ENCODE measurements at places on chromosomes 16 and 17.

DNA sequence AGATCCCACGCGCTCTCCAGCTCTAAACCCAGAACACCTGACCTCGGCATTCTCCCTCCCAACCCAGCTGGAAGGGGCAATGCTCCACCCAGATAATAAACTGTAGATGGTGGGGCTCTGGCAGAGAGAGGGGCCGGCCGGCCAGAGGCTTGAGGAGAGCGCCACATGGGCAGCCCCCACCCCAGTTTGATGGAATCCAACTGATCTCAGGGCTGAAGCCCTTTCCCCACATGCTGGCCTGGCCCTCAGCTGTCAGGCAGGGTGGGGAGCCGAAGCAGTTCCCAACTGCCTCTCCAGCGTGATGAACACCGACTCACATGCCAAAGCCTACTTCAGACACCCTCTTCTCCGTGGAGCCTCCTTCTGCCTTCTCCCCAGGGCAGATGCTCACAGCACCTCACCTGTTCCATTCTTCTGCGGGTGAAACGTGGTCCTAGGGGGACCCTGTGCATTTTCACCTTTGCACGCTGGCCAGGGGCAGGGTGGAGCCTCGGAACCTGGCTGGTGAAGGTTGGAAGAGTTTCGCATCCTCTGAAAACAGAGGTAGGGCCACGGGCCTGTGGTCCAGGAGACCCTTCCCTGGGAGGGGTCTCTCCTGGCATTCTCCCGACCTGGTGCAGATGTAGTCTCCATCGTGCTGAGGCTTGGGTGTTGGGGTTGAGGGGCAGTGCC lies 65.7 kb upstream of the ZNF469 start:
- DNase-seq: no peak

DNA sequence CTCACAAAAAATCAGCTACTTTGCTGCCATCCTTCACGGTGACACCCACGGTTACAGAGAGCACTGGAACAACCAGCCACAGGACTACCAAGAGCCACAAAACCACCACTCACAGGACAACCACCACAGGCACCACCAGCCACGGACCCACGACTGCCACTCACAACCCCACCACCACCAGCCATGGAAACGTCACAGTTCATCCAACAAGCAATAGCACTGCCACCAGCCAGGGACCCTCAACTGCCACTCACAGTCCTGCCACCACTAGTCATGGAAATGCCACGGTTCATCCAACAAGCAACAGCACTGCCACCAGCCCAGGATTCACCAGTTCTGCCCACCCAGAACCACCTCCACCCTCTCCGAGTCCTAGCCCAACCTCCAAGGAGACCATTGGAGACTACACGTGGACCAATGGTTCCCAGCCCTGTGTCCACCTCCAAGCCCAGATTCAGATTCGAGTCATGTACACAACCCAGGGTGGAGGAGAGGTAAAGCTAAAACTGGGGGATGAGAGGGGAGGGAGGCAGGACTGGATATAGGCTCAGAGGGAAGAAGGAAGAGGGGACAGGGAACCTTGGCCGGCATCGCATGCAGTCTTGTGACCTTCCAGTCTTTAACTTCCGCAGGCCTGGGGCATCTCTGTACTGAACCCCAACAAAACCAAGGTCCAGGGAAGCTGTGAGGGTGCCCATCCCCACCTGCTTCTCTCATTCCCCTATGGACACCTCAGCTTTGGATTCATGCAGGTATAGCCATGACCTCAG lies 581 bp downstream of the CD68 start:
- no peak for DNase-seq

DNA sequence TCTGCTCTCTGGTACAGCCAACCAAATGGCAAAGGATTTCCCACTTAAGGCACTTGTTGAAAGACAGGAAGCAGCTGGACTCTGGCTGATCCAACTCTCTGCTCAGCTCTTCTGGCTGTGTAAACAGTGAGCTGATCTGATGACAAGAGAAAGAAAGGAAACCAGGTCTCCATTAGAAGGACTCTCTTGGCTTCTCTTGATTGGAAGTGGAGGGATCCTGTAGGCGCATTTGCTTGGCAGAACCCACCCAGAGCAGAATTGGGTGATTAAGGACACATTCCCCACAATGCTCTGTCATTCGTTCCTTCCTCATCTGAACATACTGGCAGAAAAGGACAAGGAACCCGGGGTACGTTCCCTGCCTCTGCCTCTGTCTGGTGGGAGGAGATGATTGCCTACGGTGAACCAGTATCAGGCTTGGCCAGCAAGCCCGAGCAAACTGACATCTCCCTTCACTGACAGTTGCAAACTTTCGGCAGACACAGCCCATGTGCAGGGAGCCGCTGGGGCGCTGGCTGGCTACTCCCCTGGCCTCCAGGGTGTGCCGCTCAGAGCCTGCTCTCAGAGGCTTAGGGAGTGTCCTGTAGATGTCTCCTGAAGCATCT lies 29.1 kb downstream of the LDHD start:
- no peak for DNase-seq

GRCh38 chr17:63991611-63992010 lies 6.5 kb upstream of the PRR29 start:
- no peak for DNase-seq

- DNase-seq: peak; percentile 21
Observed at GRCh38 chr16:17416461-17417311, 54.1 kb downstream of the XYLT1 start.

DNA sequence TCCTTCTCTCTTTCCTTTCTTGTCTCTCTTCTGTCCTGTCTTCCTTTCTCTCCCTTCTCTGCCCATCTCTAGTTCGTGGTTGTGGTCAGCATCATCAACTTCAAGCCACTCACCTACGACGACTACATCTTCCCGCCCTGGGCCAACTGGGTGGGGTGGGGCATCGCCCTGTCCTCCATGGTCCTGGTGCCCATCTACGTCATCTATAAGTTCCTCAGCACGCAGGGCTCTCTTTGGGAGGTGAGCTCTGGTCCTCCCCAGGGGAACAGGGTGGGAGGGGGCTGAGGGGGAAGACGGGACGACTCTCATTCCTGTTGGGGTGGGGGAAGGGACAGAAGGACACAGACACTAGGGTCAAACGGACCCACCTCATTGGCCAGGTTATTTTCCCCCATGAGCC lies 44.3 kb downstream of the SLC6A2 start:
- no peak for DNase-seq

GRCh38 chr17:17856386-17856785 lies 19.6 kb upstream of the SREBF1 start:
- no peak for DNase-seq

GRCh38 chr17:78788451-78788850 lies 6.4 kb upstream of the CYTH1 start:
- DNase-seq: no peak

GRCh38 chr16:73347500-73348375 lies 299.8 kb upstream of the ZFHX3 start:
- DNase-seq: no peak

GRCh38 chr16:29848420-29849297 lies 14.4 kb downstream of the CDIPT start:
- DNase-seq: peak; percentile 74

GRCh38 chr17:19546289-19547065 lies 12.8 kb downstream of the SLC47A1 start:
- DNase-seq: no peak

DNA sequence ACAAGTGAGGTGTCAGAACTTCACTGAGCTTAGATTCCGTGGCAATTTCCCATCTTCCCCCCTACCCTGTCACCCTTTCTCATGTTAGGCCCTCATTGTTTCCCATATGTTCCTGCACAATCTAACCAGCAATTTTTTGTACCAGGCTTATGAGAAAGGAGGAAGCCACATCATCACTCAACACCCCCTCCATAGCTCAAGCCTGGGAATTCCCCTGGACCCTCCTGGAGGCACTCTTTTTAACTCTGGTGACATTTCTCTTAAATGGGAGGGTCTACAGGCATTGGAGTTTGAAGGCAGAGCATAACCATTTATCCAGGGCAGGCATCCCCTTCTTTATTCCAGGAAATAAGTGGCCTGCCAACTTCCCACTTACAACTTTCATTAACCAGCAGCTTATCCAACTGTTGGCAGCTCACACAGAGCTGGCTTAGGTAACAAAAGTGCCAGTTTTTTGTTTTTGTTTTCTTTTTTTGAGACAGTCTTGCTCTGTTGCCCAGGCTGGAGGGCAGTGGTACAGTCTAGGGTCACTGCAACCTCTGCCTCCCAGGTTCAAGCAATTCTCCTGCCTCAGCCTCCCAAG lies 10.4 kb upstream of the GLG1 start:
- no peak for DNase-seq

DNA sequence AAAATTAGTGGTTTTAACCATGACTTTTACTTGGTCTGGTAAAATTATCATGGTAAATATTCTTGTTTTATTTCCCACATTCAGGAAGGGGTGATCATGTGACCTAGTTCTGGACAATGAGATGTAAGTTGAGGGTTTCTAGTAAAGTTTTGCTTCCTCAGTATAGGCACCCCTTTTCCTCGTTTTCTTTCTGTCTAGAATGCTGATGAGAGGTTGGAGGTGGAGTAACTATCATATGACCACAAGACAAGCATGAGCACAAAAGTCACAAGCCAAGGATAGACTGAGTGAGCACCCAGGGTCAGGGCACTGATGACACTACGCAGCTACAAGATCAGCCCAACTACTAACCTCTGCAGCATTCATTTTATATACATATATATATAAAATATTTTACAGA lies 53.9 kb downstream of the MYO1D start:
- DNase-seq: no peak

DNA sequence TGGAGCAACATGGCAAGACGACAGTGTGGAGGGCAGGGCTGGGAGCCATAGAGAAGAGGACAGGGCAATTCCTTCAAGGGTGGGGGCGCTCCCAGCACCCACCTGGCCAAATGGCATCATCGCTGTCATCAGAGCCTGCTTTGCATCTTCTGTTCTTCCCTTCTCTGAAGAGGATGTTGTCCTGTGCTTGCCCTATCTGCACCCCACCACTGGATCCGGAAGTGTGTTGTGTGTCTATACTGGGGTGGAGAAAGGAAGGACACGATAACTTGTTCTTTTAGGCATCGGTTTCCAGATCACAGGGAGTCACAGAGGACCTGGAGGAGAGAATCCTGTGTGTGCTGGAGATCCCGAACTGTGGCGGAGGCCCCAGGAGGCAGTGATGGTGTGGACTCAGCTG lies 25.7 kb upstream of the ANKRD40CL start:
- no peak for DNase-seq

DNA sequence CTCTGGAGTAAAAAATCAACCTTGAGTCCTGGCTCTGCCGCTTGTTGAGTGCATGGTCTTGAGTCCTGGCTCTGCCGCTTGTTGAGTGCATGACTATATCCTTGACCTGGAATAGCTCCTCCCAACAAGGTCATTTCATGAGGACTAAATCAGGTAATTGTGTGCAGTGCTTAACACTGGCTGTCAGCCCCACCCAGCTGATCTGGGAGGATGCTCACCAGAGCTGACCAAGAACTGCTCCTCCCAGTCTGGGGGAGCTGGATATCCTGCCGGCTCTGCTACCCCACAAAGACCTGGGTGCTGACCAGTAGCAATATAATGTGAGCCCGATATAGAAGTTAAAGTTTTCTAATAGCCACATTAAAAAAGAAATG lies 20.7 kb upstream of the LGALS9 start:
- DNase-seq: no peak

DNA sequence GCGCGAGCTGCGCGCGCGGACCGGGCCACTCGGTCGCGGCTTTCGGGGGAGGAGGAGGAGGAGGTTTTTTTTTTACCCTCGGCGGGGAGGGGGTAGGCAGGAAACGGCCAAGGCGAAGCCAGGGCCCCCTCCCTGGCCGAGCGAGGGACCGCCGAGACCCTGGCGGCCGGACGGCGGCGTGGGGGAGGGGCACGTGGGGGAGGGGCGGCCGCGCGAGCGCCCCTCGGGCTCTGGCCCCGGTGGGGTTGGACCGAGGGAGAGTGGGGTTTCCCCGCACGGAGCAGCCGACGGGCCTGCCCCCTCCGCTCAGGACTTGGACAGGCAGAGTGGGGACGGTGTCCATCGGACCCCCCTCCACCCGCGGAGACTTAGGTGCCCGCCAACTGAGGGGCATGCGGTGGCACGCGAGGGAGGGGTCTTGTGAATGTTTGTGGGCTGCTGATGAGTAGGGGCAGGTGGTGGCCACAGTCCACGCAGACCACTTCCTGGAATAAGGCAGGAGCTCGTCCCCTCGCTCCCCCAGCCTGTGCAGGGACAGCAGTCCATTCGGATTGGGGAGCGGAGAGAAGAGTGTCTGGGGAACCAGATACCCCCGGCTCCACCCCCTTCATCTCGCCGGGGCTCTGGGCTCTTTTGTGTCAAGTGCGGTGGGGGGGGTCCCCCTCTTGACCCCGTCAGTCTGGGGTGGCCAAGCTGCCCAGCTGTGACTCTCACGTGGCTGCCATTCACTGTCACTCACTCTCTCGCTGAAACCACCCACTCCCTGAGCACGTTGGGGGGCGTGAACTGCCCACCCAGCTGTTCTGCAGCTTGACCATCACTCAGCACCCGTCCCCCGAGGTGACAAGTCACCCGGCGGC lies 3.0 kb upstream of the CHD3 start:
- DNase-seq: peak; percentile 26

DNA sequence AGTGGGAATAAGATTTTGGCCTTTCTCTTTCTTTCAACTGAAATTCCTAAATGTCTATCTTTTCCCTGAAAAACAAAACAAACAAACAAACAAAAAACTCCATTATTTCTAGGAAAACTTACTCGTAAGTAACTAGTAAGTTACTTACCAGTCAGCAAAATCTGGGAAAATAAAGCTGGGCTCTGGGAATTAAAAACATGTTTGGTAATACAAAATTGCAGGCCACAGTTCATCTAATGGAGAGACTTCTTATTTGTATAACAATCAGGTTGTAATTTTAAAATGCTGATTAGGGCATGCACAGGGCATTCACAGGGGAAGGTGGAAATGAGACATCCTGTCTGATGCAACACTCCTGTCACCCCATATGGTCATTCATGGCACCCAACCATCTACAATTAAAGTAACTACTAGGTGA lies 3.8 kb upstream of the WIPI1 start:
- no peak for DNase-seq

DNA sequence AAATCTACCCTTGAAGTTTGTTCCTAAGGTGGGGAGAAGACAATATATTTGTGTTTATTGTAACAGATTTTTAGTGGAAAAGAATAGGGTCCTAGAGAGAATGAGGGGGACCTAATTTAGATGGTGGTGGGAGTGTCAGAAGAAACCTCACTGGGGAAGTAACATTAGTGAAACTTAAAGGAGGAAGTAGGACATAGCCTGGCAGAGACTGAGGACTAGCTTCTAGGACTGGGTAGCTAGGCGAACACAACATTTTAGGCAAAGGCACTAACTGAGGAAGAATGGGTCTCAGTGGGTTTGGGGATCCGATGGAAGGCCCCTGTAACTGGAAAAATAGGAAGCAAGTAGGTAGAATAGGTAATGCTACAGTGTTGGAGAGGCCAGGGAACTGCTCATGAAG lies 4.2 kb upstream of the ARL2BP start:
- DNase-seq: no peak
